DMS53 (cell line): ENCODE measurements at places on chromosomes 1 and 21.

- no peak for DNase-seq
Observed at GRCh38 chr1:10316752-10317151, 82.1 kb upstream of the PGD start.

- no peak for DNase-seq
Observed at GRCh38 chr1:113146242-113147072, 73.5 kb downstream of the LRIG2 start.

GRCh38 chr1:217331698-217332097 is 299.2 kb downstream of the GPATCH2 start:
- DNase-seq, result no peak

DNA sequence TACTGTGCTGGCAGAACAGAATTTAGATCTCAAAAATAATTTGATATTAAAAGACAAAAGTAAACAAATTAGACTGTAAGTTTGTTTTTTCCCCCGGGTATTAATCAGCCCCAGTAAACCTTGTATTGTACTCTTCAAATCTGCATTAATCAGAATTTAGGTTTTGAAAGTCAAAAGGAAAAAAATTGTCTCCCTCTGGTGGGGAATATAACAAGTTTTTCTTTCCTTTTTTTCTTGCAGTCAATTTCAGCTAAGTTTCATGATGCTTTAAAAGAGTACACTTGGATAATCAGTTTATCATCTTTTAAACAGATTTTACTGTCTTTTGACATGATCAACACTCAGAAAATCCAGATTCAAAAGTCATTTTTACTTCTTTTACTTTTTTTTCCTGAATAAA is 134.5 kb upstream of the PKN2 start:
- peak; percentile 54 for DNase-seq

GRCh38 chr1:64469116-64469976 is 583 bp upstream of the CACHD1 start:
- peak; percentile 94 for DNase-seq

DNA sequence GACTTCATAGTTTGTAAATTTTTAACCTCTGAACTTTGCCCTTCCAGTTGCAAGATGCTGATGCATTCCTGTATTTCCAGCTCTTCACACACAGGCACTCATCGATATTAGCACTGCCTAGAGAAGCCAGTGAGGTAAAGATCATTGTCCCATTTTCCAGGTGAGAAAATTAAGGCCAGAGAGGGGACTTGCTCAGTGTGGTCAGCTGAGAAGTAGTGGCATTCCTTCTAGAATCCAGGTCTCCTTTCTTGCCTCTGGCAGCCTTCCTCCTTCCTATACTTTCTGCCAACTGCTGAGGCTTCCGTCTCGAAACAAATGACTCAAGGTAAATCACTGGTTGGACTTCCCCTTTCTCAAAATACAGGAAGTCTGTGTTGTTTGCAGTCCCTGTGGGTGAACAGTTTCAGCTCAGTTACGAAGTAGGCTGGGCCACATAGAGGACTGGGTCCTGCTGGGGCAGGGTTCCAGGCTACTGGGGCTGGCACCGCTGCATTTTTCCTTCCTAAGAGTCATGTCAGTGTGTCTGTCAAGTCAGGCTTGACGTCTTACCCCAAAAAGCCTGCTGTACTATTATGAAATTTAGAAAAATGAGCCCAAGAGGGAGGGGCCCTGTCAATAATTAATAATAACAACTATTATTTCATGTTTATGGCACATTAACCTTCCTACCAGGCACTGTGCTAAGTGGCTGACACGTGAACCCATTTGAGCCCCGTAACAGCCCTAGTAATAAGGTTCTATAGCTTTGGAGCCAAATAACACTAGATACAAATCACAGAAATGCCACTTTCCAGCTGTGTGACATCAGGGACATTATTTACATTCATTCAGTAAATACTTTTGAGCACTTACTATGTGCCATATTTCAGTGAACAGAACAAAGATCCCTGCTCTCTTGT is 16.6 kb upstream of the RNF19B start:
- peak; percentile 87 for DNase-seq

DNA sequence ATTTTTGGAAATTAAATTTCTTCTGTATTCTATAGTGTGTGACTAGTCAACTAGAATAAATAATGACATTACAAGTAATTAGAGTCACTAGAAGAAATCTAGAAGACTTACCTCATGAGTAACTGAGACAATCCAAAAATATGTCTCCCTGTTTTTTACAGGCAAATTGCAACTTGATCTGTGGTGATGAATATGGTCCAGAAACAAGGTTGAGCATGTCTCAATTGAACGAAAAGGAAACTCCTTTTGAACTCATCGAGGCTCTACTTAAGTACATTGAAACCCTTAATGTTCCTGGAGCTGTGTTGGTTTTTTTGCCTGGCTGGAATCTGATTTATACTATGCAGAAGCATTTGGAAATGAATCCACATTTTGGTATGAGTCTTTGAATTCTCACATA is 36.7 kb downstream of the DHX9 start:
- no peak for DNase-seq

GRCh38 chr1:53643881-53644390 is 95.0 kb downstream of the GLIS1 start:
- DNase-seq, result no peak

DNA sequence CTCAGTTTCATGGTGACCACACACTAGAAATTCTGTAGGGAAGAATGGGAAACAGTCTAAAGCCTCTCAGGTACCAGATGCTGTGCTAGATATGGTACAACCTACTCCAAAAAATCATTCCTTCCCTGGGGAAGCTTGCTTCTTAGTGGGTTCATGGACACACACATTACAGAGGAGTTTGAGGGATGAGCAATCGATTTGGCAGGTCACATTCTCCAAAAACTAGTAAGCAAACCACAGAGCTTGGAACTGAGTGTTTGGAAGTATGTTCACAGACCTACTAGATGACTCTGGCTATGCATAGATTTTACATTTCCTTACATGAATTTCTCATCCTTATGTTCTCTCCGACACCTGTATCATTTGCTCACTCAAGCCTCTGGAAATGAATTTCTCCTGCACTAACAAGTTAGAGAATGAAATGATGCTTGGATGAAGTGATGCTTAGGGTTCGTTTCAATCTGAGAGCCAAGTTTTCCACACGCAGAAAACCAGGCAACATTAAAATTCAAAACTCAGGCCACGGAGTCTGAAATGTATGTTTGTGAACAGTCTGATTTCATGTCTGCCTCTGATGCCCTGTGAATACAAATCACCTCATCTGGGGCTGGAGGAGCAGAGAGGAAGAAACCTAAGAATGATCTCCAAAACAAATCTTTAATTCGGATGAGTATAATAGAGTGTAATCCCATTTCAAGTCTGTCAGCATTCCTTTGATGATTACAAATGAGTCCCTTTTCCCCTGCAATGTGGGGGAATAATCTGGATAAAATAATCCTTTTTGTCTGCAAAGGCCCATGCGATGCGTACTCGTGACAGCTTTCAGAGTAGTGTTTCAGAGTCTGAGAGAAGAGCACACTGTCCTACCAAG is 11.0 kb downstream of the EVA1C start:
- DNase-seq, result no peak

DNA sequence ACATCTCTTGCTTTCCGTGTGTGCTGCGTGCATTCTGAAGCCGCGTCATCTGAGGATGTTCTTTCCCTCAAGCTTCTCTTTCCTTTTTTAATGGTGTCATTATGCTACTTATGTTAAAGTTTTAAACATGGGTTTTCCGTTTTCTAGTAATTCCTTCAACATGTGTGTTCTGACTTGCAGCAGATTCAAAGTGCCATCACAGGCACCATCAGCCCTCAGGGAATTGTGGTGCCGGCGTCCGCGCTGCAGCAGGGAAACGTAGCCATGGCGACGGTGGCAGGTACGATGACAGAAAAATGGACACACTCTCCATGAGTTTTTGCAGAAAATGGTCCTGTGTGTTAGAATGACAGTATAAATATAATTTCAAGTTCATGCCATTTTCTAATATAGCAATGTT is 42.4 kb downstream of the PKNOX1 start:
- DNase-seq, result no peak

DNA sequence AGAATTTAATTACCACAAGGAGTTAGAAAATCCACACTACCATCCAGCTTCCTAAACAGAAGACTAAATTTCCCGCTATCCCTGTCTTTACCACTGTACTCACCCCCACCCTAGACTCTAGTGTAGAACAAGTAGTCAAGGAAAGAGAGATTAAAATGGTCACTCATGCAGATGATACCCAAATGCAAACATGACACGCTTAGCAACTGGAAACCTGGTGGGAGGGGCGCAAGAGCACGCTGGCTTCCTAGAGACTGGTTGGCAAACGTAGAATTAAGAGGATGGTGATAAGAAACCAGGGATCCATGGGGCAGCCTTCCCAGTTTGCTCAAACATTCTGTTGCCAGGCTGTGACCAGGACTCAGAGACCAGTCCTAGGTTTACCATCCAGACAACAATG is 9.9 kb upstream of the LDLRAD1 start:
- DNase-seq, result peak; percentile 91

DNA sequence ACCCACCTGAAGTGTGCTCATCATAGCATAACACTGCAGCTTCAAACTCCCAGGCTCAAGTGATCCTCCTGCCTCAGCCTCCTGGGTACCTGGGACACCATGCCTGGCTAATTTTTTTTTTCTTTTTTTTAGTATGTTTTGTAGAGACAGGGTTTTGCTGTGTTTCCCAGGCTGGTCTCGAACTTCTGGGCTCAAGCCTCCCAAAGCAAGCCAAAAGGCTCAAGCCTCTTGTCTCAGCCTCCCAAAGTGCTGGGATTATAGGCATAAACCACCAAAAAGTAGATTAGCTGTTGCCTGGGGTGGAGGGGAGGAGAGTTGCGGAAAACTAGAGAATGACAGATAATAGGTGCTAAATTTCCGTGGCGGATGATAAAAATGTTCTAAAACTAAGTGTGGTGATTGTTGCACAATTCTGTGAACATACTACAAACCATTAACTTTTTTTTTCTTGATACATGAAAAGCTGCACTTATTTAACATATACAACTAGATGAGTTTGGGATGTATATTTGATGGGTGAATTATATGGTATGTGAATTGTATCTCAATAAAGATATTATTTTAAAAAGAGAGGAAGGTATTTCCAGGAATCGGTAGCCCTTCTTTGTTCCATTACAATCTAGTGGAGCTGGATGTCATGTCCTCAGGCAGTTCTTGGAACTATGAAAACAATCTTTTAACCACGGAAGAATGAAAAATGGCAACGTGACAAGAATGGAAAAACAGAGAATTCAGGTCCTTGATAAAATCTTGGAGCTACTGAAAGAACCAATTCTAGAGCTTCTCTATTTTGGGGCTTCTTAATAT is 27.3 kb upstream of the MED18 start:
- no peak for DNase-seq

GRCh38 chr21:26925122-26925521 is 41.8 kb downstream of the ADAMTS5 start:
- no peak for DNase-seq

DNA sequence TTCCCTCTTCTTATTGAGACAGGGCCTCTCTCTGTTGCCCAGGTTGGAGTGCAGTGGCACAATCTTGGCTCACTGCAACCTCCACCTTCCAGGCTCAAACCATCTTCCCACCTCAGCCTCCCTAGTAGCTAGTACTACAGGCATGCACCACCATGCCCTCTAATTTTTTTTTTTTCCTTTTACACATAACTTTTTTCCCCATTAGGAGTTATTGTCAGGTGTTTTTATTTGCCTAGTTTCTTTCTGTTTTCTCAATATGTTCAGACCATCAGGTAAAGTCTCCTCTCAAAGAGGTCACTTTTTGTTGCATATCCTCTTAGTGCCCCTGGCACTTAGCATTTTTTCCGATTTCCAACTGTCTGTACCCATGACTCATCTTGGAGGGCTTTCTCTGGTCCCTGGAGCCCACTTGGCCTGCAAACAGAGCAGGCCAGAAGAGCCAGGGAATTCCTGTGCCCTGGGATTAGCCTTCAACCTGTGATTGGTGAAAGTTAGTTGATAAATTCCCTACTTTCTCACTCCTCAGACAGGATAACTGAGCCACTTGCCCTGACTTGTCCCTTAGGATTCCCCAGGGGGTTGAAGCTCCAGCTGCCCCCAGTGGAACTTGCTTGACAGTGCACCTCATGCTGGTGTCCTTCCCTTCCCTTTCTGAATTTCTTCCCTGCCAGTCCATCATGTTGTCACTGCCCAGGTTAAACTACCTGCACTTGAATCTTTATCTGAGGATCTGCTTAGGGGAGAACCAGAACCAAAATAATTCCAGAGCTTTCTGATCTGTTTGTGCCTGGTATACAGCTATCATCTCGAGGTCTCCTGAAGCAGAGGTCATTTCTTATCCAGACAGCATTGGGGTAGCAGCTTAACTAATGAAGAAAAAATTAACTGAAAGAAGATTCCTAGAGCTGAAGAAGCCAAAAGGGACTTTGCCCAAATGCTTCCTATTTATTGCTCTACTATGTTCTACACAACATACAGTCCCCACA is 2.4 kb downstream of the NTPCR start:
- peak; percentile 81 for DNase-seq

GRCh38 chr1:161404051-161404597 is 36.4 kb upstream of the CFAP126 start:
- no peak for DNase-seq

DNA sequence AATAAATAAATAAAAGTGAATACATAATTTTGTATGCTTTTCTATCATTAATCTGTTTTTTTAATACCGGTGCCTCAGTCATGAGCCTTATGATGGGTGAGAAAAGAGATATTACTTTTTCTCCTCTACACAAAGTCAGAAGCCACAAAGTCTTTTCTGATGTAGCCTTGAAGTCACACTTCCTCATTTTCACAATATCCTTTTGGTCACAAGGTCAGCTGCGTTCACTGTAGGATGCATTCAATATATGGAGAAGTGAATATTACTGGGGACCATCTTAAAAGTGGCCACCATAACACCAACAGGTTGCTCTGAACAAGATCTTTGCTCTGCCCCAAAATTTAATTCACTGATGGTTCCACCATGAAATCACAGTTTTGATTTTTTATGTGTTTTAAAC is 83.3 kb upstream of the TNR start:
- no peak for DNase-seq

DNA sequence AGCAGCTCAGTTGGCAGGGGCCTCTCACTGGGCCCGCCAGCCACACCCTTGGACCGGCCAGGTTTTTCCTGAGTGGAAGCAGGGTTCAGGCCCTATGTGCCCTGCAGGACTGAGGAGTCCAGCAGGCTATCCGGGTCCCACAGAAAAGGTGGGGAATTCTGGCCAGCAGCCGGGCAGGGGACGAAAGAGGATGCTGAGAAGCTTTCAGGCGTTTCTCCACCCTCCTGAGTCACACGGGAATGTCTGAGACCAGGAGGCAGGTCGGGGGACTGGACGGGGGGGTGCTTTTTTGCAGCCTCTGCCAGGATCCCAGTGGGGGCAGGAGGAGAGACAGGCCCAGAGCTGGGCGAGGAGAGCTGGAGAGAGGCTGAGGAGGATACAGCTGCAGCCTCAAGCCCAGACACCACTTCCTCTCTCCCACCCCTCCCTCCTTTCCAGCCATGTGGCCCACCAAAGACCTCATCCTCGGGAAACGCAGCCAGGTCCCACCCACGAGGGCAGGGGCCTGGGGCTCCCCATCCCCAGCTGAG is 105.4 kb downstream of the SPSB1 start:
- DNase-seq, result no peak
